ENCODE measurements at places on chromosomes 1 and 21. TPM values are rescaled to one million over a fixed set of nuclear protein-coding genes. Genes with fewer than 3 reads are reported as not detected.
A peak's percentile ranks its signal among the peaks of the same experiment; 100 is the strongest.

GRCh38 chr1:29488086-29488793 lies 251.9 kb downstream of the PTPRU start:
- no peak for DNase-seq
- H3K36me3 ChIP-seq, result no peaks in the 10 kb centered on the region
- no peak overlapping the region for H3K4me3 ChIP-seq
- H3K4me1 ChIP-seq, result no peaks in the 10 kb centered on the region
- no peaks in the 10 kb centered on the region for H3K27me3 ChIP-seq

DNA sequence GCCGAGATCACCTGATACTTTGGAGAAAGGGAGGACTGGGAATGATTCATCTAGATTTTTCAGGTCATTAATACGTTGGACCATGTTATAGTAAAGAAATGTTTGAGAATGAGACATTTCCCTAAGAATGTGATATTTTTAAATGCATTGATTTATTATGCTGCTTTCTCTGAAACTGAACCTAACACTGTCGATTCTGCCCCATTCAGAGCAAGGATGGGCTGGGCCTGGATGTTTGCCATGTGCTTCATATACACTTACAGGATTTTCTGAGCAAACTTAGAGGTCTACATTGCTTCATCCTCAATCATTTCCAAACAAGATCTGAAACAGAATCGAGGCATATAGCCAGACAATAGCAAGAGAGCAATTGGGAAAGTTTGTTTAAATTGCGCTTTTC lies 183.3 kb downstream of the CRB1 start:
- H3K27ac ChIP-seq, result no peak overlapping the region
- DNase-seq, result peak; percentile 30
- H3K4me3 ChIP-seq, result no peak overlapping the region
- H3K4me1 ChIP-seq, result no peaks in the 10 kb centered on the region
- no peaks in the 10 kb centered on the region for H3K36me3 ChIP-seq

Gene RNU11
- not detected for total RNA-seq

Gene DNAJC28
- 1.8 TPM for total RNA-seq

Gene TAL1
- 0.30 TPM for total RNA-seq

GRCh38 chr1:184292101-184292500 lies 94.7 kb upstream of the C1orf21 start:
- no peaks in the 10 kb centered on the region for H3K36me3 ChIP-seq
- H3K27me3 ChIP-seq, result no peaks in the 10 kb centered on the region
- H3K4me3 ChIP-seq, result no peak overlapping the region
- H3K27ac ChIP-seq, result no peak overlapping the region
- no peak for DNase-seq

Gene KRTAP12-1
- not detected for total RNA-seq

Gene CYYR1
- total RNA-seq, result 2.6 TPM

DNA sequence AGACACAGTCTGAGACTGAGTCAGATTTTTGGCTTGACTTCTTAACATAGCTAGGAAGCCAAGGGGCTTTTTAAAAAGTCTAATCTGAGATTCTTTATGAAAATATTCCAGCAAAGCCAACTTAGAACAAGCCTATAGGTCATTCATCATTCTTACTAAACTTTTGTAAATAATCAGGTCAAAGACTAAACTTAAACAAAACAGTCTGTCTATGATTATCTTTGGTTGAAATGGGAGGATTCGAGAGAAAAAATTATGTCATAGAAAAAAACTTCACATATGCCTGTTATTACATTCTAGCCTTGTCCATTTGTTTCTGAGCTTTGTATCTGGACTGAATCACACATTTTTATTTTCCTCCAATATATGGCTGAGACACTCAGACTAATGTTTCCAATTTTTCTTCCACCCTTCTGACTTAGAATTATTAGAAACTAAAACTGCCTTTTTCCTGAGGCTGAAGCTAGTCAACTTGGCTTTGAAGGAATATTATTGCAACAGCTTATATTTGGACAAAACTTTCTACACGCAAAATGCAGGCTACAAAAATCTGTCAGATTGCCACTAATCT lies 83.3 kb downstream of the ETS2 start:
- H3K4me3 ChIP-seq, result no peak overlapping the region
- H3K27ac ChIP-seq, result no peak overlapping the region

GRCh38 chr1:185573677-185574076 lies 160.5 kb upstream of the HMCN1 start:
- H3K27ac ChIP-seq, result no peak overlapping the region
- H3K36me3 ChIP-seq, result no peaks in the 10 kb centered on the region
- no peaks in the 10 kb centered on the region for H3K4me1 ChIP-seq
- no peak overlapping the region for H3K4me3 ChIP-seq
- DNase-seq, result no peak

DNA sequence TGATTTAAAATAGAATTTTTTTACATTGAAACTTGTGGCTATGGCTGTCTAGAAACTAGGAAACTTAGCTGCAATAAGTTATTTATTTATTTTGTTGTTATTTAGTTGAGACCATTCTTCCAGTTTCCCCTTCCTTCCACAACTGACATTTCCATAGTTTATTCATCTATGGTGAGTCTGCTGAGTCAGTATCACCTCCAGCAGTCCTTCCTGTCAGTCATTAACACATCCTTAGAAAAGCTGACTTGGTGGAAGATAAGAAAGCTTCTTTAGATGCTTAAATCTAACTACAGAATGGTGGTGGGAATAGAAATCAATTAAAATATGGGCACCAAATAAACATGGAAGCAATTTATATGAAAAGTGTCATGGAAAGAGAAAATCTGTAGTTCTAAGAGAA lies 714.0 kb downstream of the RWDD3 start:
- no peak overlapping the region for H3K27ac ChIP-seq
- H3K36me3 ChIP-seq, result no peaks in the 10 kb centered on the region
- DNase-seq, result no peak
- H3K4me1 ChIP-seq, result no peaks in the 10 kb centered on the region

Gene LCE1C
- not detected for total RNA-seq

Gene IL22RA1
- total RNA-seq, result 0.11 TPM

Gene TENT5C
- 0.32 TPM for total RNA-seq

Gene PSEN2
- total RNA-seq, result 41.3 TPM

GRCh38 chr1:116878804-116879477 lies 30.8 kb upstream of the PTGFRN start:
- peak overlapping the region; percentile 83 for H3K27ac ChIP-seq
- no peak overlapping the region for H3K4me3 ChIP-seq
- peak; percentile 57 for DNase-seq
- peaks cover 26% of the 10 kb centered on the region for H3K4me1 ChIP-seq

- H3K27ac ChIP-seq, result no peak overlapping the region
- H3K4me1 ChIP-seq, result no peaks in the 10 kb centered on the region
- no peaks in the 10 kb centered on the region for H3K36me3 ChIP-seq
- H3K4me3 ChIP-seq, result no peak overlapping the region
Measured at GRCh38 chr1:192939440-192939839, 119.7 kb downstream of the UCHL5 start.

GRCh38 chr1:81582467-81582986 lies 218.2 kb upstream of the ADGRL2 start:
- DNase-seq, result peak; percentile 72
- H3K4me3 ChIP-seq, result no peak overlapping the region
- H3K27me3 ChIP-seq, result no peaks in the 10 kb centered on the region
- peaks cover 37% of the 10 kb centered on the region for H3K4me1 ChIP-seq

DNA sequence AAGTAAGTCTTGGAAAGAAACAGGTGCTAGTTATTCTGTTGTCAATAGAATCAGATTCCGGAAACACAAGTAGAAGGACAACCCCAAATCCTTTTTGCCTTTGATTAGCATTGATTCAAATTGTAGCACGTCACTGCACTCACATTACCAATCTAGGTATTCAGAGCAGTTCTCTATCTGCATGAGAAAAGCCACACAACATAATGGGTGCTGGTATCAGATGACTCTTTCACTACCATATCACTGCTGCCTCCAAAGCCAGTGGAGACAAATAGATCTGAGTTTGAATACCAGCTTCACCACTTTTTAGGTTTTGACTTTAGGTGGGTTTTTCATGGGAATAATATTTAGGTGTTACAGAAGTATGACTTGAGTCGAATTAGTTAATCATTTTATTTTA lies 38.9 kb downstream of the RTCA start:
- no peak overlapping the region for H3K4me3 ChIP-seq
- H3K36me3 ChIP-seq, result no peaks in the 10 kb centered on the region
- H3K27ac ChIP-seq, result no peak overlapping the region

GRCh38 chr1:41322835-41323234 lies 38.4 kb upstream of the FOXO6 start:
- H3K27ac ChIP-seq, result no peak overlapping the region
- H3K27me3 ChIP-seq, result no peaks in the 10 kb centered on the region
- H3K36me3 ChIP-seq, result no peaks in the 10 kb centered on the region
- H3K4me3 ChIP-seq, result no peak overlapping the region

Measured in cardiac muscle cell (in vitro differentiated cells and primary cell).